Left lobe of liver (tissue), 2 donors: ENCODE measurements at places on chromosomes 3 and 15. TPM values are rescaled to one million over a fixed set of nuclear protein-coding genes. Genes with fewer than 3 reads are reported as not detected.
A peak's percentile ranks its signal among the peaks of the same experiment; 100 is the strongest.

- no peak for DNase-seq
Measured at GRCh38 chr15:74400313-74400860, 32.9 kb upstream of the CYP11A1 start.

The DISP2 gene
- total RNA-seq = 0.25 TPM

The DAG1 gene
- total RNA-seq = 59.6 TPM

GRCh38 chr15:101031213-101031612 lies 112.1 kb downstream of the LRRK1 start:
- DNase-seq = peak; percentile 44

The RASL12 gene
- total RNA-seq = 0.15 TPM

DNA sequence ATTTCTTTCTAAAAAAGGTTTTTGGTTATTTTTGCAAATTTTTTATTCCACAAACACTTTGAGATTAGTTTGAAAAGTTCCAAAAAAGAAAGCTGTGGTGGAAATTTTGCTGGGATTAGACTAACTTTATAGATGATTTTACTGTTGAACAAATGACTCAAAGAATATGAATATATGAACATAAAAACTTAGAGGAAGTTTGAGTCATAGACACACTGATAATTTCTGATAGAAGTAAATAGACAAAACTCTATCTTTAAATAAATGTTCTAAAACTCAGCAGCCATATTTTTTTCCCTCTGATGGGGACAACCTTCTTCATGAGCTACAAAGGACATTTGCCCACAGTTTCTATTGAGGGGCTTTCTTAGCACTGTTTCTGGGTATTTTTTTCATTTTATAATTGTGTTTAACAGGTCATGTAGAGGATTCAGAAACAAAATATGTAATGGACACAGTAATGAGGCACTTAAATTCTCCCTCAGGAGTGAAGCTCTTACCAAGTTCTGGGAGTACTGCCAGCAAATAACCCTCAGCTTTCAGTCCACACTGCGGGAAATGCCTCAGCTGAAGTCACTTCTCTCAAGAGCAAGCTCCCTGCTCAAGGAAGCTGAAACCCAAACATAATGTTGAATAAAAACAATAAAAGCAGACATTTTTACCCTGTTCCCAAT lies 157.6 kb downstream of the NFKBIZ start:
- no peak for DNase-seq
